ENCODE measurements at places on chromosomes 4 and X.

GRCh38 chrX:2536974-2537373 is 36.2 kb upstream of the DHRSX start:
- DNase-seq, result no peak

GRCh38 chr4:171308661-171309060 is 504.5 kb upstream of the GALNTL6 start:
- no peak for DNase-seq

- DNase-seq, result no peak
Observed at GRCh38 chr4:114200026-114200425, 220.6 kb upstream of the ARSJ start.

- DNase-seq, result no peak
Observed at GRCh38 chrX:126552313-126553022, at the start of gene DCAF12L1. DCAF12L1 (minus strand) TSS chrX:126552814; CDS start chrX:126552608, 206 bp downstream.

DNA sequence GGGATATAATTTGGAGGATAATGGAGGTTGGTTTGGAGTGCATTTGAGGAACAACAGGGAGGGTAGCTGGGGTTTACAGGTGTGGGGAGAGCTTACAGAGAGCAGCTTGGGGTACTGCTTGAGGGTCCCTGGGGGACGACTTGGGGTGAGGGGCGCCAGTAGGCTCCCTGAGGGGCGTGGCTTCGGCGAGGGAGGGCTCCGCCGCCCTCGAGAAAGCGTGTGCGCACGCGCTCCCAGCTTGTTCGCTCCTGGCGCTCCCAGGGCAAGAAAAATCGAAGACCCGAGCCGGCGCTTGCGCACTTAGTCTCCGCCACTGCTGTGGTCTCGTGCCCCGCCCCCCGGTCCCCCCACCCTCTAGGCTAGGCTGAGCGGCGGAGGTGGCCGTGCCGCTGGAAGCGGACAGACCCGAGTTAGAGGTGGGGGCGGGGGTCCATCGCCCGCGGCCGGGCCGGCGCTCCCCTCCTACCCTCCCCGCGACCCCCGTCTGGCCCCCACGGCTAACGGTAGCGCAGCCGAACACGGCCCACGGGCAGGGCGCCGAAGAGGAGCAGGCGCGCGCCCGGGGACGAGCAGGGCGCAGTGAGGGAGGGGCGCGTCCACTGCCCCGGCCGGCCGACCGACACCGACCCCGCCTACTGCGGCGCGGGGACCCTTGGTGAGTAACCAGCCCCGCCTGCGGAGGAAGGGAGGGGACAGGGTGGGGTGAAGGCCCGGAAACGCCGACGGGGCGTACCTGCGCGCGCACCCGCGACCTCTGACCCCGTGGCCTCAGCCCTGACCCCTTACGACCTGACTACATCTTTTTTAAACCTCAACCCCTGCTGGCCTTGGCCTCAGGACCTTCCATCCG is 5.4 kb upstream of the CCDC120 start:
- DNase-seq, result peak; percentile 71

GRCh38 chrX:338281-338835 is 19.8 kb upstream of the GTPBP6 start:
- DNase-seq, result no peak

DNA sequence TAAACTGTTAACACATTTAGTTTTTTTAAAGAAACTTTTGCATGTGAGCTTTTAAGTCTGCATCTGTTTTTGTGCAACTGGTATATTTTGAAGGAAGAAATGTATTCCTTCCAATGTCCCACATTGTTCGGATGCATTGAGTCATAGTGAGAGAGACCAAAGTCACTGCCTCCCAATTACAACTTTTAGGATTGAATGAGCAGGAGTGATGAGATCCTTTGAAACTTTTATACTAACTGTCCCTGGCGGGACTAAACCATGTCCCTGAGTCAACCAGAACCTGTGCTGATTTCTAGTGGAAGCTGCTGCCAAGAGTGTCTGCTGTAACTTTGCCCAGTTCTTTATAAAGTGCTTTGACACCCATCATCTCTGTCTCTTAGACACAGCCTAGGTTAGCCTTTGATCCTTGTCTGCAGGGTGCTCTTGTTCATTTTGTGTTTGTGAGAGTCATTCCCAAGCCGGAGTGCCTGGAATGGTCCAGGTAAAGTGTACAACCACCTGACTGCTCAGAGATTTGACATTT is 122.7 kb downstream of the ZNF518B start:
- no peak for DNase-seq

Measured in activated naive CD8-positive, alpha-beta T cell treated with anti-CD3 and anti-CD28 coated beads for 36 hours (primary cell).